Fibroblast of gingiva (primary cell): ENCODE measurements at places on chromosomes 6 and 20.

- no peak for DNase-seq
Measured at GRCh38 chr6:83071023-83071422, 3.6 kb downstream of the DOP1A start.

DNA sequence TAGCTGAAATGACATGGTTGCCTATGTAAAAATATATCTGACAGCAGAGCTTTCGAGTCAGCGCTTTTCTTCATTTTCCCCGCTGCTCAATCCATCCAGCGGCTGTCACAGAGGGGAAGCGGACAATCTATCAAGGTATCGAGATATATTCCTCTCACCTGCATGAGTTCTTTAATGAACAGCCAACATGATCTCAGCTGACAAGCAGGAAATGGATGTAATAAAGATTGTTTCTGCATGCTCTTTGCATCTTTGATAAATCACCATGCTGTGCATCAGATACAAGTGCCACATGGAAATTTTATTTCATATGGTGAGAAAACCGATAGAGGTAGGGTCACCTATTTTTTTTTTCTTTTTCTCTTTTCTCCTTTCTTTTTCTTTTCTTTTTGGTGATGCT is 602.3 kb upstream of the MMS22L start:
- DNase-seq, result no peak

DNA sequence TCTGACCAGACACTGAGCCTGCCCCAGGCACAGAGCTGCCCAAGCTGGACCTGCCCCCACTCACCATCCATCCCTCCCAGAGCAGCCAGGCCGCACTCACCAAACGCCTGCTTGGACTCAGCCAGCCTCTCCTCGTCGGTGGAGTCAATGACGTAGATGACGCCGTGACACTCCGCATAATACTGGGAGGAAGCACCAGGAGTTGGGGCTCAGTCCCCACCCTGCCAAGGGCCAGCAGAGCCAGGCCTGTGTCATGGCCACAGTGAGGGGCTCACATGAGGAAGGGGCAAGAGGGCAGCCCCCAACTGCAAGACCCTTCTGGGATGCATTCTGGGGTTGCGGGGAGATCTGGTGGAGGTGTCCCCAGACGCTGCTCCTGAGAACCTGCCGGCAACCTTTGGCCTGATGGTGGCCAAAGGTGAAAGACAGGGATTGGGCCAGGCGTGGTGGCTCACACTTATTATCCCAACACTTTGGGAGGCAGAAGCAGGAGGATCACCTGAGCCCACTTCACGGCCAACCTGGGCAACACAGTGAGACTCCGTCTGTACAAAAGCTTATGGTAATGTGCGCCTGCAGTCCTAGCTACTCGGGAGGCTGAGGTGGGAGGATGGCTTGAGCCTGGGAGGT is 5.6 kb downstream of the ARFRP1 start:
- DNase-seq, result no peak

GRCh38 chr6:156767603-156768467 is 9.3 kb upstream of the ARID1B start:
- DNase-seq, result peak; percentile 32

- no peak for DNase-seq
Measured at GRCh38 chr6:3426927-3427686, 29.7 kb downstream of the SLC22A23 start.

DNA sequence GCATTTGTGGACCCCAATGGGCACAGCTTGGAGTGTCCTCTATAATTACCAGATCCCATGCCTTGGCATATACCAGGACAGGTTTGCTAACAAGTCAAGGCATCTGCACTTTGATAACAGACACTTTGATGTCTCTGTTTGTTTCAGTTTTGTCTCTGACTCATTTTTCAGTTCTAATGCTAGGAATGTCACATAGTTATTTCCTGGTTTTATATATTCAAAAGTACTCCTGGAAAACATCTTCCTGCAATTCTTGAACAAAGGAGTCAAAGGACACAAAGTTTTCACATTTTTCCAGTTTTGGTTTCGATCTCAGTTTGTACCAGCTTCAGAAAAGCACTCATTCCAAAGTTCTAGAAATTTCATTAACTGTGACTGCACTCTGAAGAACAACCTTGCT is 188.1 kb downstream of the FOXC1 start:
- no peak for DNase-seq

- DNase-seq, result no peak
Measured at GRCh38 chr6:6883011-6883410, 224.8 kb upstream of the RREB1 start.
